H9 (cell line): ENCODE measurements at places on chromosomes 11 and 22. TPM values are rescaled to one million over a fixed set of nuclear protein-coding genes. Genes with fewer than 3 reads are reported as not detected.

- H3K36me3 ChIP-seq, result peaks cover 19% of the 10 kb centered on the region
- peak; percentile 99 for DNase-seq
- H3K27me3 ChIP-seq, result no peaks in the 10 kb centered on the region
- peaks cover 5% of the 10 kb centered on the region; the same call in 1 of the 2 replicates for H3K4me1 ChIP-seq
Observed at GRCh38 chr11:27472398-27473016, at the start of gene LGR4. LGR4 (minus strand) TSS chr11:27472790; CDS start chr11:27472302, 488 bp downstream.

Gene APOL6
- 0.04 and 0.07 TPM in 2 replicates for total RNA-seq

Gene OR8D4
- total RNA-seq, result not detected in 2 replicates

Gene USH1C
- 1.0 and 1.5 TPM in 2 replicates for total RNA-seq

- peaks cover 36% of the 10 kb centered on the region for H3K36me3 ChIP-seq
- peaks cover 2% of the 10 kb centered on the region; the same call in 1 of the 2 replicates for H3K4me1 ChIP-seq
- H3K27ac ChIP-seq, result no peak overlapping the region
Observed at GRCh38 chr11:133942577-133942976, 14.2 kb downstream of the IGSF9B start.

DNA sequence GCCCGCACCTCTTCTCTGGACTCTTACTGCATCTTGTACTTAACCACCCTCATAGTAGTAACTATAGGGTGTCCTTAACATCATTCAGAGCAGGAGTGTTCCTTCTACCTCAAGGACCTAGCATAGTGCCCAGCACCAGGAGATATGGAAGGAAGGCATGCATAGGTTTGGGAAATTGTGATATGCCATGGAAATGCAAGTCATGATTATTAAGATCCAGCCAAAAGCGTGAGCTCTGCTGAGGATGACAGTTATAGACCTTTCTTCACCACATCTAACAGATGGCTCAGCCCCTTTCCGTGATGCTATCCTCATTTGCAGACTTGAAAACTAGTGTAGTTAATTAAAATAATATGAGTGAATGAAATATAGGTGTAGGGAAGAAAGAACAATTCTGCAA is 746.1 kb downstream of the NTM start:
- no peak overlapping the region for H3K27ac ChIP-seq
- no peaks in the 10 kb centered on the region for H3K27me3 ChIP-seq
- no peak overlapping the region for H3K4me3 ChIP-seq
- H3K36me3 ChIP-seq, result no peaks in the 10 kb centered on the region
- no peak for DNase-seq

DNA sequence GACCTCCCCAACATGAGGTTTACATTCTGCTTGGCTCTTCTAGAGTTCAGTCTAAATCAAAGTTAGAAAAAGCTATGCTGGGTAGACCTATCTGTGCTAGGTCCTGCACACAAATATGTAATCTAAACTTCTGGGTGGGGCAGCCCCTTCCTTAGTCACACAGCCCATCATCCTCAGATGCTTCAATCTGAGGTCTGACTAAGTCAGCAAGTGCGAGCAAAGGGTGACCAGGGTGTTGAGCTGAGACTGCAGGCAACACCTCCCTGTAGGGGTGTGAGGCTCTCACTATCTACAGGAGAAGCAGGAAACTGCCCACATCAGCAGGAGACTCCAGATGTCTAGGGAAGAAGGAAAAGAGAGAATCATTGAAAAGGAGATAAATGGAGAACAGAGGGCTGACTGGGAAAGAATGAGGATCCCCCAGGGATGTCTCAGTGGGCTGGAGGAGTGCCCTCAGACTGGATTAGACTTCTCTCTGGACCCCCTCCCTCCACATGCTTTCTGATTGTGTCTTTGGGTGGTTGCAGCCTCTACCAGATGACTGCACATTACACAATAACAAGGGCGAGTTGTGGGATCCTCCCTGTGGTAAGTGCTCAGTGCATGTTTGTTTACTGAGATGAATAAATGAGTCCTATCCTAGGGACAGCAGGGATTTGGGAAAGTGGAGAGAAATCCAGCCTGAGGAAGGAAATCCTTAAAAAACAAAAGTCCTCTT is 266.2 kb upstream of the PLET1 start:
- H3K4me1 ChIP-seq, result no peaks in the 10 kb centered on the region
- H3K36me3 ChIP-seq, result no peaks in the 10 kb centered on the region
- H3K4me3 ChIP-seq, result no peak overlapping the region
- no peaks in the 10 kb centered on the region for H3K27me3 ChIP-seq
- H3K27ac ChIP-seq, result no peak overlapping the region

Gene OSBPL5
- total RNA-seq, result 11.1 and 16.1 TPM in 2 replicates

DNA sequence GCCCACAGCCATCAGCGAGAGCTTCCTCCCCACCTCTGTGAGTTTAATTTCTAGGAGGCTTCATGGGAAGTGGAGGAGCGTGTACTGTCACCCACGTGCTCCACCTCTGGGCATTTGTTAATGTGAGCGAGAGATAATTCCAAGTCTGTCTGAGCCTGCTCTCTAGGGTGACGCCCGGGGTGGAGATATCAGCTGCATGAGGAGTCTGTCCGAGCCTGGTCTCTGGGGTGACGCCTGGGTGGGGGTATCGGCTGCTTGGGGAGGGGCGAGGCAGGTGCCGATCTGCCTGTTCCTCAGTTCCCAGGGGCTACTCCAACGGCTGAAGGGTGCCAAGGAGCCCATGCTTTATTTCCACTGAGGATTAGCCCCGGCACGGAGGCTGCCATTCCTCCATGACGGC is 735.0 kb downstream of the BRD1 start:
- no peaks in the 10 kb centered on the region for H3K27me3 ChIP-seq
- H3K4me3 ChIP-seq, result no peak overlapping the region; the same call in 2 of the 3 replicates
- H3K36me3 ChIP-seq, result no peaks in the 10 kb centered on the region

- H3K36me3 ChIP-seq, result peaks cover 20% of the 10 kb centered on the region
- DNase-seq, result no peak
- no peak overlapping the region for H3K4me3 ChIP-seq
- H3K27me3 ChIP-seq, result no peaks in the 10 kb centered on the region
- no peak overlapping the region for H3K27ac ChIP-seq
Observed at GRCh38 chr22:25492841-25493734, 71.4 kb upstream of the GRK3 start.

Gene MUC2
- total RNA-seq, result not detected in 2 replicates

DNA sequence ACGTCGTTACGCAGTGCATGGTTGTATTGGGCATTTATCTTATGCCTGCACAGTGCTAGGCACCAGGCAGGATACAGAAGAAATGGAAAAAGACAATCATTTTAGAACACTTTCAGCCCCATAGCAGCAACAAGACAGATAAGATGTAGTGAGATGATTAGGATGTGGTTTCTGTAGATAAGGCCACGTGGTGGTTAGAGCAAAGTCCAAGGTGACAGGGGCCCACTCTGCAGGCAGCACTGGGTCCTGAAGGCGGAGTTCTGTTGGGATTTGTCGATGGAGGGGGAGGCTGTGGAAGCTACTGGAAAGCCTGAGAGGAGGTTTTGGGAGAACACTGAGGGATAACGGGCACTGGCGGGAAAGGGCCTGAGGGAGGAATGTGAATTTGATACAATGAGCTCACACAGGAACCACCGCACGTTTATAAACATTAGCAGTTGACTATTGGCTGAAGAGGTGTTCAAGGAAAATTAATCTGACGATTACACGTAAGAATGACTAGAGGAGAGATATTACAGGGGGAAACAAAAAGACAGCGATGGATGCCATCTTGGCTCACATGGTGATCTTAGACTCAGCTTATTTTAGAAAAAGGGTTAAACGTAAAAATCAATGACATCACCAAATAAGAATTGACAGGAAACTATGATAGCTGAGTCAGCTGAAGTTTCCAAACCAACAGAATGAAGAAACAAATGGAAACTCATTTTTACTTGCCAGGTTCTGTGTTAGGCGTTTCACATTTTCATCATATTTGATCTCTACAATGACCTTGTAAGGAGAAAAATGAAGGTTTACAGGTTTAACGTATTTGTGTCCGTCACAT is 551.0 kb downstream of the OPCML start:
- H3K27me3 ChIP-seq, result no peaks in the 10 kb centered on the region
- H3K4me1 ChIP-seq, result no peaks in the 10 kb centered on the region; the same call in none of the 2 replicates
- H3K4me3 ChIP-seq, result no peak overlapping the region

DNA sequence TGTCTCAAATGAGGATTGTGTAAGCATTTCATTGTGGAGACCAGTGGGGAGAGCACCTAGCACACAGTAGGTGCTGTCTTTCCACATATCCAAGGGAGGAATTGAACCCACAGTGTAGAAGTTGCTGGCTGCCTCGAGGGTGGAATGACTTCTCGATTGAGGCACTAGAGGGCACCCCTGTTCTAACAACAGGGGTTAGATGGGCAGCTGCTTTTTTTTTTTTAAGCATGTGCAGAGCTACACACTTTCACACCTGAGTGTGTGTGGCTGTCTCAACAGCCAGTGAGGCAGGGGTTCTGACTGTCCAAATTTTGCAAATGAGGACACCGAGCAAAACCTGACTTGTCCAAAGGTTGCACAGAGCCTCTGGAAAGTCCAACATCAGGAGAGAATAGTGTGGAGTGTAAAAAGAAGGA is 118.2 kb upstream of the CRYBB3 start:
- no peak overlapping the region for H3K4me3 ChIP-seq
- H3K27ac ChIP-seq, result no peak overlapping the region
- no peaks in the 10 kb centered on the region for H3K4me1 ChIP-seq
- no peaks in the 10 kb centered on the region for H3K36me3 ChIP-seq
- no peaks in the 10 kb centered on the region for H3K27me3 ChIP-seq

Gene EHF
- not detected in 2 replicates for total RNA-seq

DNA sequence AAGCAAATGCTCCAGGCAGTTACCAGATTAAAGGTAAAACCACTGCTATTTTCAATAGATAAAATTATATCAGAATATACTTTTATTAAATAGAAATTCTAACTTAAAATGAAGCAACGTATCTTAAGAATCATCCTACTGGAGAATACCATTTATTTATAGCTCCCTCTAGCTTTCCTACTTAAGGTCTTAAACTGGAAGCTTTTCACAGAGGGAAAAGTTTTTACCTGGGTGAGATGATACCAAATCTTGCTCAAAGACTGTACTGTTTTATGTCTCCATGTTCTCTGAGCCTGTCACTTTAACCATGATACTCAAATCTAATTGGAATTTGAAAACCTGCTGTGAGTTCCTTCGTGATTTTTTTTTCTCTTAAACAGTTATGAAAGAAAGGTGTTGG is 291.8 kb downstream of the AASDHPPT start:
- DNase-seq, result no peak
- no peak overlapping the region for H3K4me3 ChIP-seq
- H3K27ac ChIP-seq, result no peak overlapping the region
- no peaks in the 10 kb centered on the region for H3K36me3 ChIP-seq
- no peaks in the 10 kb centered on the region for H3K4me1 ChIP-seq

Gene ZNF215
- total RNA-seq, result 18.0 and 18.2 TPM in 2 replicates

DNA sequence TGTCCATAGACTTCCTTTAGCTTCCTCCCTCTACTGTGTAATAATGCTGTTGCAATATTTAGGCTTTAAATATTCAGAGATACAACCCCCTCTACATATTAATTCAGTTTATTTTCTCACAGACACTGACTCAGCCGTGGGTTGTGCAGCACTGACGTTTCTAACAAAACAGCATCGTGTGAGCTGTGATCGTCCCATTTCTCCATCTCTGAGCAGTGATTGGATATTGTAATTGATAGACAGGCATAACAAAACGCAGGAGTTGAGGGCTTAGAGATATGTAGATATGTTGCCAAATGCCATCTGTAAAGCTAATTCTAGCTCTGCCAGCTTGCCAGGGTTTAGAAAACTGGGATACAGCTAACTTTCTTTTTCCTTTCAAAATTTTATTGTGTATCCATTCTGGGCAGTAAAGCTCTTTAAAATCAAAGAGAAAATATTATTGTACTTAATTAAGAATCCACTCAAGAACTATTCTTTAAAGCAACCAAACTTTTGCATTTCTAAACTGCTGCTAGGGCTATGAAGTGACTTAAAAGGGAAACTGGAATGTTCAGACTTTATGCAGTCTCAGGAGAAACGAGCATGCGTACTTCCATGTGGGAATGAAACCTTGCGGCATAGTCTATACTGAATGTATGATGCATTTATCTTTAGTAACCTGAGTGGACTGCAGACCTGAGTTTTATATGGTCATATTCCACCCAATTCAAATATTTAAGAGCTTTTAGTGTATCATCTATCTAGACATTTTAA is 22.7 kb downstream of the BTBD10 start:
- no peaks in the 10 kb centered on the region for H3K27me3 ChIP-seq
- peaks cover 5% of the 10 kb centered on the region for H3K4me1 ChIP-seq
- no peak for DNase-seq
- no peak overlapping the region; the same call in 1 of the 2 replicates for H3K4me3 ChIP-seq
- H3K36me3 ChIP-seq, result no peaks in the 10 kb centered on the region
- H3K27ac ChIP-seq, result no peak overlapping the region

GRCh38 chr11:31804312-31805036 is 6.6 kb downstream of the PAX6 start:
- no peak overlapping the region for H3K27ac ChIP-seq
- no peaks in the 10 kb centered on the region for H3K36me3 ChIP-seq
- H3K4me3 ChIP-seq, result peak overlapping the region; percentile 71
- peaks cover 93% of the 10 kb centered on the region for H3K27me3 ChIP-seq
- peak; percentile 41 for DNase-seq
- H3K4me1 ChIP-seq, result no peaks in the 10 kb centered on the region

Gene ST13
- total RNA-seq, result 345 and 353 TPM in 2 replicates

DNA sequence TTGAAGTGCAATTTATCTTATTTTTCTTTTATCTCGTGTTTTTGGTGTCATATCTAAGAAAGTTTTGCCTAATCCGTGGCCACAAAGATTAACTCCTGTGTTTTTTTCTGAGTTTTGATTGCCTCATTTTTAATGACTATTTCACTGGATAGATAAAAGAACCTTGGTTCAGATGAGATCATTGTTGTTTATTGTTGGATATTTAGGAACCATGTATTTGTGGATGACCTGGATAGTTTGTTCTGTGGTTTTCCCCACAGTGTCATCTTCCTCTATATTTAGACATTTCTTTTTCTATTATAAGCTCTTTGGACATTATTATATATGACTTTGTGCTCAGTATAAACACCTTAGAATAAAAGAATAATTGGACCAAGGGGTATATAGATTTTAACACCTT is 37.2 kb downstream of the PPP6R3 start:
- no peaks in the 10 kb centered on the region for H3K27me3 ChIP-seq
- no peak for DNase-seq
- H3K4me3 ChIP-seq, result no peak overlapping the region
- H3K27ac ChIP-seq, result no peak overlapping the region

- H3K36me3 ChIP-seq, result no peaks in the 10 kb centered on the region
- DNase-seq, result no peak
- H3K27ac ChIP-seq, result no peak overlapping the region
- H3K4me1 ChIP-seq, result no peaks in the 10 kb centered on the region
Observed at GRCh38 chr11:111320728-111321568, 22.6 kb downstream of the POU2AF3 start.

GRCh38 chr22:27120036-27120435 is 462.6 kb downstream of the MIAT start:
- H3K4me1 ChIP-seq, result no peaks in the 10 kb centered on the region

GRCh38 chr11:34755671-34756070 is 134.8 kb downstream of the EHF start:
- H3K27ac ChIP-seq, result no peak overlapping the region
- H3K36me3 ChIP-seq, result peaks cover 20% of the 10 kb centered on the region
- H3K27me3 ChIP-seq, result no peaks in the 10 kb centered on the region
- H3K4me1 ChIP-seq, result no peaks in the 10 kb centered on the region
- DNase-seq, result no peak

DNA sequence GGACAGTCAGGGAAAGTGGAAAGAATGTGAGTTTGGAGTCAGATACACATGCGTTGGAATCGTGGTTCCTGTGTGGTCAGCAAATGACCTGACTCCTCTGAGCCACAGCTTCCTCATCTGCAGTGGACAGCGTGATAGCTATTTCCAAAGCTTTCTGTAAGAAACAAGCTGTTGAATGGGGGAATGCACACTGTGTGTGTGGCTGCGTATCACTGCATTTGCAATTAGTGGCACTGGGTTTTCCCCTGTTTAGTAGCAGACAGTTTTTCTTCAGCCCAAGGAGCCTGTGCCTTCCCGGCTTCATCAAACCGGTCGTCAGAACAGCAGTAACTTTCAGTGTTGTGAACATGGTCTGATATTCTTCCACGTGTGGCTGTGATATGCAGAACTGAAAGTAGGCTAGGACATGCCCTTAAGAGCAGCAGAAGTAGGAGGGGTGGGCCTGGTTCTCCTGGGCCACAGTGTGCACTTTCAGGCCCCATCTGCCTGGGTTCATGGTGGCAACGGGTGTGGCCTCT is 121.5 kb downstream of the RRAS2 start:
- no peaks in the 10 kb centered on the region for H3K4me1 ChIP-seq
- no peaks in the 10 kb centered on the region; the same call in 1 of the 2 replicates for H3K27me3 ChIP-seq
